ENCODE measurements at places on chromosomes 2 and 18.

DNA sequence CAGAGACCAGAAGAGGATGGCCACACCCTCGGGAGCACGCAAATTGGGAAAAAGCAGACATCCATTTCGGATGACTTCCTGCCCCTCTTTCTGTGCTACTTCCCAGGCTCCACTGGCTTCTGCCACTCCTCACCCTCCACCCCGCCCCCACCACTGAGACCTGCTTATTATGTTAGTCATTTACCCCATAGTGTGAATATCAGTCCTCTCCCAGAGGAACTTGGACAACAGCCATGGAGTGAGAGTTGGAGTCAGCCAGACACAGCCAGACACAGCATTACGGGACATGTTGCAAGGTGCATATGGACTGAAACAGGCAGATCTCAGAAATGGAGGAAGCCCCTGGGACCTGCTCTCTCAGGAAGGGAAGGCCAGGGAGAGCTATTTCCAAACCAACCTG lies 51.8 kb downstream of the CTIF start:
- DNase-seq: no peak

DNA sequence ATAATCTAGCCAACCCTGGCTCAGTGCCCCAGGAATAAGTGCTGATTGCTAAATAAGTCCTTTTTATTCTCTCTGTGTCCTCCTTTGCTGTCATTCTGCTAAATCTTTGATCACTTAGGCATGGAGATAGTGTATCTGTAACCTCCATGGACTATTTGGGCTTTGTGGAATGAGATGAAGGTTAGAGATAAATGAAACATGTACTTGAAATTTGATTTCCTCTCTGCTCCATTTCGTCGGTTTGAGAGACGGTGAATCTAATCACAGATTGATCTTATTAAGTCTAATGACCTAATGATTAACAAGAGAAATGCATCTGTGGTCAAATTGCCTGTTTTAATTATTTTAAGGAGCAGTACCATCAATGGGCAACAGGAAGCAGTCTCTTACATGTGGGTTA lies 159.2 kb downstream of the RIT2 start:
- DNase-seq: no peak

- no peak for DNase-seq
Measured at GRCh38 chr2:108623616-108624015, 89.3 kb downstream of the LIMS1 start.

DNA sequence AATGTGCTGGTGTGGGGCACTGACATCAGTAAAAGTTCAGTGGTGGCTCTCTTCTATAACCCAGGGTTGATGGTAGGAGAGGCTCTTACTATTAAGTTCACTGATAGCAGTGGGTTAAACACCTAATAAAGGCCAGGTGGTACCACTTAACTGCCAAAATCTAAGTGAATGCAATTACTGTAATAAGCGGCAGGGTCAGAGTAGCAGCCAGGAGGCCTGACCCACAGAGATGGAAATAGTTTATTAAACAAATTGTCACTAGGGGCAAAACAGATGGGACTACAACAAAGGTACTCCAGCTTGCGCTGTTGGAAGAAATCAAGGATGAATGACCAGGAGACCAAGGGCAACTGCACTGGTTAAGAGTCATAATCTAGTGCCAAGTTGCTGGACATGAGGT lies 26.6 kb downstream of the ZSWIM2 start:
- no peak for DNase-seq

- DNase-seq: no peak
Measured at GRCh38 chr2:196284144-196284844, 112.9 kb upstream of the STK17B start.

GRCh38 chr18:59054496-59055287 lies 85.0 kb upstream of the SEC11C start:
- DNase-seq: no peak

Data from B cell (primary cell).